ENCODE measurements at places on chromosomes 11 and 22.

- no peak for DNase-seq
Observed at GRCh38 chr11:66124564-66124963, 54.5 kb downstream of the PACS1 start.

DNA sequence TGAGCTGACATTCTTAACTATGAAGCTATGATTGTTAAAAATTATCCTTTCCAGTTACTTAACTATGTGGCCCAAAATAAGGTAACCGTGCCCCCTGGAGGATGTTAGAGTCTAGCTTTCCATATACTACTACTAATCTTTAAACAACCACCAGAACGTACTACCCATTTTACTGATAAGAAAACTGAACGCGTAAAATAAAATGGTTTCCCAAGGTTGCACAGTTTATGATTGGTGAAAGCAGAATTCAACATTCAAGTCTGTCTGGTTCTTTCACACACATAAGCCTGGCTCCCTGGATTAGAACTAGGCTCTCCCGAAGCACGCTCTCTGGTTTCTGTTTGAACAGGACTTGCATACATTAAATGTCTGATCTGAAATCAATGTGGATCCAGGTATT lies 437.8 kb upstream of the CCDC90B start:
- DNase-seq, result no peak

- no peak for DNase-seq
Observed at GRCh38 chr11:58688789-58689503, 42.8 kb downstream of the GLYAT start.

- no peak for DNase-seq
Observed at GRCh38 chr11:99632969-99633368, 612.2 kb downstream of the CNTN5 start.

DNA sequence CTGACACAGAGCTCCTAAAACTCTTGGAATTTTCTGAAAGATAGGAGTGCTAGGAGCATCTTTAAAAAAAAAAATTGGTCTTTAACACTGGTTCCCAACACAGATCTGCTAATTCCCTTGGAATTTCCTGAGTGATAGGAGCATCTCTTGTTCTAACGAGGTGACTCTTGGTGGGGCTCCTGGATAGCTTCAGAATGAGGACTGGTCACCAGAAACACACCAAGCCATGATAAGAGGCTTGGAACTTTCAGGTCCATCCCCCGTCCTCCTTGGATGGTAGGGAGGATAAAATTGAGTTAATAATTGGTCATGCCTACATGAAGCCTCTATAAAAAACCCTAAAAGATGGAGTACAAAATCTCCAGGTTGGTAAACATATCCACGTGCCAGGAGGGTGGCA lies 64.5 kb upstream of the LDLRAD3 start:
- DNase-seq, result no peak

DNA sequence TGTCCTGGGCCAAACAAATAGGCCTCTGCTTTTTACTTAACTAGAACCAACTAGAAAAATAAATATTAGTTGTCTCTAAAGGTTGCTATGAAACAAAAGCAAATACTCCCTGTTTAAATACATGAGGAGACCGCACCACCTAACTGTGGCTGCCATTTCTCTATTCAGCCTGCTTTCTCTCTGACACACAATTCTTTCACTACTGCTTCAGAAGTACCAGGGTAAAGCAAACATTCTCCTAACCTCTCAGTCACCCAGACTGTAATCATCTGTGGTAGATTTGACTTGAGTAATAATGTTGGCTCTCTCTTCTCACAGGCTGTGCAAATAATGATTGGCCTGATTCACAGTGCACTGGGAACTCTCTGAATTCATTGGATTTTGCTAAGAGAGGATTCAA lies 41.0 kb upstream of the MS4A8 start:
- no peak for DNase-seq

- DNase-seq, result no peak
Observed at GRCh38 chr11:115284773-115285172, 219.4 kb downstream of the CADM1 start.

GRCh38 chr22:23183061-23183698 lies 2.9 kb downstream of the BCR start:
- DNase-seq, result peak; percentile 85
